Stimulated activated CD8-positive, alpha-beta memory T cell treated with anti-CD3 and anti-CD28 coated beads, Interleukin-2, amount 100 ng/mL, for 48 hours (primary cell): ENCODE measurements at places on chromosomes 4 and X.

DNA sequence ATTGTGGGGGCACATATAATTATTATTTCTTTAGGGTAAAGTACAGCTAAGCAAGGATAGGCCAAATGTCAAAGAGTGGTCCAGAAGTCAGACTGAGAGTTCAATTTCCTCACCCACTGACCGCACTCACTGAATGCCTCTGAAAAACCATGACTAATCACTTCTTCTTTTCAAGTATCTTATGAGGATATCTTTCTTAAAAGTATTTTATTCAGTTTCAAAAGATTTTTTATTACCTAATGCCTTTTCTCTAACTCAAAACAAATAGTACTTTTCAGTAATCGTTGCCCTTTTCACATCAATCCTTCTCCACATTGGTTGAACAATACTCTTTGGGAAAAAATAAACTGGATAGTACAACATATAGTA, 61.7 kb upstream of the CAMK2D start:
- no peak for DNase-seq

DNA sequence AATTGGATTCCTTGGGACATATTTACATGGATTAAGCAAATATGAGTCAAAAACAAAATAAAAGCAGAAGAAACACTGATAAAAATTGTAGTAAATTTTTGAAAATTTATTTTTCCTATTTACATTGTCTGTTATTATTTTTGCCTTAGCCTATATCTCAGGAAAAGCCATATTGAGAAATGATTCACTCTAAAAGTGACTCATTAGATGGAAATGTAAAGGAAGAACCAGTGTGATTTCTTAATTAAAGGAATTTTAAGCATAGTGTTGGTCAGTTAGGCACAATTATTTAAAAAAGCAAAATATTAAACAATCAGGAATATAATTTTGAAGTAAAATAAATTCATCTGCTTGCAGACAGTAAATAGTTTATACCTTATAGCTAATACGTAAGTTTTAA, 167.4 kb upstream of the NAP1L5 start:
- no peak for DNase-seq

GRCh38 chr4:53906606-53907190, 157.7 kb downstream of the CHIC2 start:
- no peak for DNase-seq

DNA sequence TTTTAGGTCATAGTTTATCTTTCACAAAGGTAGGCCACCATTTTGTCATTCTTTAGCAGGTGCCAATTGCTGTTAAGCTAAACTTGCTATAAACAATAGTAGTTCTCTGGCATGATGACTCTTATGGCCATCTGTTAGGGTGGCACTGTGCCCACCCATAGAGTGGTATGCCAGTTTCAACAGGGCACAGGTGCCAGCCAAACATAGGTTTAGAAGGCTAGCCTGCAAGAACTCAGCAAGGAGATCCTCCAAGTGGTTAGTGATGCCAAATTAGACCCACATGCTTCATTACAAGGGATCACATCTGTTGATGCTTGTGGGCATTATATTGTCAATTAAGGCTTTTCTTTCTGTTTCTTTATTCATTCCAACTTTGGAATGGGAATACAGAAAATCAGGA, 204.5 kb downstream of the FMR1NB start:
- DNase-seq: no peak

DNA sequence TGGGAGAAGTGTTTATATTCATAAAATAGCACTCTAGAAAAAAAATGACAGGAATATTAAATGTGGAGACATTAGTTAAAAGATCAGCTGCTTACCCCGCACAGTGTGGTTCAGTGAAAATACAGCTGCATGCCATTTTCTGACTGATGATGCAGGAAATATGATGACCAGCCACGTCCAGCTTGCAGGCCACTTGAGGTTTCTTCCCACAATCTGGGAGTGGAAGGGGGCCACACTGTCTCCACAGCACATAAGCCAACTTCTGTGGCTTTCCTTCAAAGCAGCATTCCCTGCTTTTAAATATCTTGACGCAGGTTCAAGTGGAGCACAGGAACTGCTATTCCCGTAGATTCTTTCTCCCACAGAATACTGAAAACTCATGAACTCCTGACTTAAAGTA, 173.4 kb upstream of the GALNT7 start:
- no peak for DNase-seq

DNA sequence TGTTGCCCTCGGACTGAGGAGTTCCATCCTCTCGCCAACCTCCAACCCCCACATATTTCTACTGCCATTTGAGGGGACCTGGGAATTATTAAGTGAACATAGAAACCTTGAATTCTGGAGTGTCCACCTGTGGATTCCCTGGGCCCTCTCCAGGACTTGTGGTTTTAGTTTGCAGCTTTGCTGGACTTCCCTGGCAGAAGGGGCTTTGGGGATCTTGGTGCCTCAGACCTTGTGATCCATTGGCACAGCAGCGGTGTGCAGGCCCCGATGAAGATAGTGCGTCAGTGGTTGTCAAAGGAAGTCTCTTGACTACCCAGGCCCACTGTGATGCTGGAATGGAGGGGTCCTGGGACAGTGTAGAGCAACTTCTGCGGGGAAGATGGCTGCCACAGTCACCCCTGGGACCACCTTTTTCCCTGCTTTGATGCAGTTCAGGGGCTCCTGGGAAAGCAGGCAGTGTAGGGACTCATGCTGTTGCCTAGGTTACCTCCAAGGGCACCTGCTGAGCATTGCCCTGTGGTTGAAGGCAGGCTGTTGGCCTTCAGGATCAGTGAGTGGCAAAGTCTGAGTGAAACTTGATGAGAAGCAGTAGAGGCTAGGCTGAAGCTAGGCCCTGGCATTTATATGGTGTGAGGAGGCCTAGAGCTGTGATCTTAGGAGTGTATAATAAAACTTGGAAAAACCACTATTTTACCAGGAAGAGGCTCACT, 2.2 kb downstream of the SLC16A2 start:
- DNase-seq: no peak

DNA sequence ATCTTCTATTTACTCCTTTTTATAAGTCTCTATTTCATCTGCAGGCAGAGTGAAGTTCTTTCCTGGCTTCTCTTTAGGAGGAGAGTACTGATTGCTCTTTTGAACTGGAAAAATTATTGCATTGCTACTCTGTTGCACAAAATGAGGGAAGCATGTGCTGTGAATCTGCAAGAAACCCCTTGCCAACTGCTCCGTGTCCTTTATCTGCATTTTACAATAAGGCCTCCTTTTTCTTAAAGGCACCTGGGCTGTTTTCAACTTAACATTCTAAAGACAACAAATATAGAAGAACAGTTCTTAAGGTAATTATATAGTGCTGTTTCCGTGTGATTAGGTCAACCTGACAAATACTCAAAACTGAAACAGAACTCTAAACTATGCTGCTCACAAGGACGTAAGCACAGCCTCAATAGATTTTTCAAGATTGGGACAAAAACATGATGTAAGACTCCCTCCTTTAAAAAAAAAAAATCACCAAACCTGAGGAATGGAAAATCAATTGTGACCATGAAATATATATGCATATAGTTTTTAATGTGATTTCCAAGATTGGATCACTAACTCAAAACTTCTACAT, 716.6 kb upstream of the INTU start:
- no peak for DNase-seq

GRCh38 chr4:81919223-81919622, 447.5 kb upstream of the RASGEF1B start:
- DNase-seq: no peak

DNA sequence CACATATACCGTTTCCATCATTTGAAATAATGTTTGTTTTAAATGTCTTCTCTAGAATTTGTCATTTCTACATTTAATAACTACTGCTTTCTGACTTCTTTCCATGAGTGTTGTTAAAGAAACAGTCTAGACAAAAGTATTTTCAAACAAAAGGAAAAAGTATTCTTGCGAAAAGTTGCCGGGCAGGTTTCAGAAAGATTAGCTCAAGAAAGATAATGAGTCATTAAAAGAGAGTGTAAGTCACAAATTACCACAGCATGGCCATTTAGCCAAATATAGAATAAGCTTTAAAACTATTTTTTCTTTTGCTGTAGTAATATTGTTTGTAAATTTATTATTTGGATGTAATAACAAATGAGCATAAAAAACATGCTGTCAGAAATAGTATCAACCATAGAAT, 493.0 kb downstream of the TLL1 start:
- DNase-seq: no peak

DNA sequence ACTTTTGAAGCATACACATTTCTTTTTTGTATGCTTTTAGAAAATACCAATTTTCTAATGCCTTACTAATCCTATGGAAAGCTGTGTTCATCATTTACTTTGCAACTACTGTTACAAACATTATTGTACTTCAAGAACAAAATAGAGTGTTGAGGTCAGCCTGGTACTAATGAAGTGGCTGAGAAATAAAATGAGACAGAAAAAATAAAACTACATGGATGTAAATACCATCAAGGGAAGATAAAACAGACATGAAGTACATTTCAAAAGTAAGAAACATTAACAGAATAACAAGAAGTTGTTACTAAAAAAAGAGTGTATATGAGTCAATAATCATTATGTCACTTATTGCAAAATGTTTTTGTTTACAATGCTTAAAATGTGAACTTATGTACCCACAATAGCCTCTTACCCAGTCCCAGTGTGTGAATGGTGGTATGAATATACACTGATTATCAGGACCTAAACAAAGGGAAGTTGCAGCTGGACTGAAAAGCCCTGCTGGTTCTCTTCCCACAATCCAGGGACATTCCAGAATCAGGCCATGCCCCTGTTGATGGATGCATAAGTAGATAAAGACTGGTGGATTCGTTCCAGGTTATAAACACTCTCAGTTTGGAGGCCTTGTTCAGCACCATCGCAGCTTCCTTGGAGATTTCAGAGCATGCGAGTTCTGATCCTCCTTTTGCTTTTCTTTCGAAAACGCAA, 2.4 kb upstream of the CSN3 start:
- DNase-seq: no peak

DNA sequence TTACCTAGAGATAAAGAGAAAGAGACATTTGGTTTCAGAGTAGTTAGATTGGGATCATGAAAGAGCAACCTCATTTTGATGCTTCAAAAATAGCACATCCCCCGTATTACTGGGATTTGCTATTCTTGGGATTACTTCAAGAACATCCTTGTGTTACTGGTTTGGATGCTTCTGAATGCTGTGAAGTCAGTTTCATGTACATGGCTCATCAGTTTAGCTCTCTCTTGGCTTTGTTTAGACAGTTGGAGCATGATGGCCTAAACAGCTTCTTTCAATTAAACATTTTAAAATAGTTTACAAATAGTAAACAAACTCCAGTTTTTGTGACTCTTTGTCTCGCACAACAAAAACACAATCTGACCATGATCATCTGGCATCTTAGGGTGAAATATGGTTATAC, 23.9 kb downstream of the HTT start:
- no peak for DNase-seq

DNA sequence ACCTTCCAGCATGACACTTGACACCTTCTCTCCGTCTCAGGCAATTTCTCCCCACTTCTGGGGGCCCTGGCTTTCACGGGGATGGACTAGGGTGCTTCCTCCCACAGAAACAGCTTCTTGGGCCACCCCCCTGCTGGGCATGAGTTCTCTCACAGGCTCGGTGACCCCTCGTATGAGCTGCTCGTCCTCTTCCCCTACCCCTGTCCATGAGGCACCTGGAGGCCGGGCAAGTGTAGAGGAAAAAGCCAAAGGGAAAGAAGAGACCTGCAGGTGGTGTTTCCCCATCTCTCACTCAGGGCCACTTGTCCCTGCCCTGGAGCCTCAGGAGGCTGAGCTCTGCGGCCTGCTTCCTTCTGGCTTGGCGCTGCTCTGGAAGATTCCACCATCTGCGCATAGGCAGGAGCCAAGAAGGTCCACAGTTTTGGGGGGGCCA, 1.9 kb upstream of the RGS12 start:
- no peak for DNase-seq

DNA sequence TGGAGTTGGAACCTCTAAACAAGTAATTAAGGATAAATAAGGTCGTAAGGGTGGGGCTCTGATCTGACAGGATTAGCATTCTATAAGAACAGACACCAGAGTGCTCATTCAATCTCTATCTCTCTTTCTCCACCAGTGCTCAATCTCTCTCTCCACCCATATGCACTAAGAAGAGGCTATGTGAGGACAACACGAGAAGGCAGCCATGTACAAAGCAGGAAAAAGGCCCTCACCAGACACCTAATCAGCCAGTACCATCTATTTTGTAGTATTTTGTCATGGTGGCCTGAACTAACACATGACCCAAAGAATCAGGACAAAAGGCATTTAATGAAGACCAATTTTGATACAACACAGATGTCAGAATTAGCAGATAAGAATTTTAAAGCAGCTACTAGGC, 16.8 kb downstream of the RFC1 start:
- no peak for DNase-seq

DNA sequence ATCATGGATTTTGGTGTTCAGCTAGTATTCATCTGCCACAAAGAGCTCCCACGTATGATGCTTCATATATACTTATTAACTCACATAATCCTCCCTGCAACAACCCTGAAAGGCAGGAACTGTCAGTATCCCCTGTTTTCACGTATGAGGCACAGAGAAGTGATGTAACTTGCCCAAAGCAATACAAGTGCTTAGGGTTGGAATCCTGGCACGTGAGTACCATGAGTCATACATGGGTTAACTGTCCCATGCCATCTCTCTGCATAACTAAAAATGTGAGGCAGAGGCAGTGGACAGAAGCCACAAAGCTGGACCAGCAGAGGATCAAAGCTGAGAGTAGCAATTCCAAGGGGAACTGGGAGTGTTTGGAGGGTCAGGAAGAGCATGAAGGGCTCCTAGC, 35.7 kb upstream of the EGFL6 start:
- DNase-seq: no peak

GRCh38 chrX:135112096-135112729, 8.1 kb downstream of the ETDB start:
- no peak for DNase-seq

GRCh38 chr4:8156617-8157016, 2.0 kb downstream of the ABLIM2 start:
- DNase-seq: no peak

DNA sequence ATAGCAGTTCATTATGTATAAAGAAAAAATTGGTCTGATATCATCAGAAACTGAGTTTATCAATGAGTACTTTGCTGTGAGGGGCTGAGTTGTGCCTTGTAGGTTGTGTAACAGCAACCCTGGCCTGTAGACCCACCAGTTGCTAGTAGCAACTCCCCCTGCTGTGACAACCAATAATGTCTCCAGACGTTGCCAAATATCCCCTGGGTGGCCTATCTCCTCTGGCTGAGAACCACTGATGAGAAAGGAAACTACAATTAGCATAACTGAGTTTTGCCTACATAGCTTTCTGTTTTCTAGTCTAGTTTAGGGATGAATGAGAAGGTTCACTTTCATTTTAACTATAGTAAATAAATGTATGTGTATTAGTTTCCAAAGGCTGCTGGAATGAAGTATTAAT, 234.1 kb downstream of the CPE start:
- DNase-seq: no peak

DNA sequence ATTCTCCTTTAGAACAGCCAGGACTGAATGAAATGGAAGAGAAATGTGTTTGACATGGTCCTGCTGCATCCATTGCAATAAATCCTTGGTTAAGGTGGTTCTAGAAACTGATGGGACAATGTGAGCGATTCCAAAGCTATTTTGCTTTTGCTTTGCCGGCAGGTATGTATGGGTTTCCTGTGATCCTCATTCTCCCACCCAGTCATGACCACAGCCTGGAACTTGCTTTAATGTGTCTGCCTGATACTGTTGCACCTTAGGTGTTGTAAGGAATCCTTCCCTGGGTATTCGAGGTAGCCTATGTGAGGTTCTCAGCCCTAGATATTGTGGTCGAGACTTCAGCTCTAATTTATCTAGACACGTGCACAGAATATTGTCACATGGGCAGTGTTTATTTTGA, 86.1 kb downstream of the ZNF518B start:
- no peak for DNase-seq
